ENCODE measurements at places on chromosomes 5 and 9. TPM values are rescaled to one million over a fixed set of nuclear protein-coding genes. Genes with fewer than 3 reads are reported as not detected.

SLC12A2 gene
- total RNA-seq: 31.4 TPM

DOLK gene
- 40.9 TPM for total RNA-seq

MXD3 gene
- 3.0 TPM for total RNA-seq

S1PR3 gene
- total RNA-seq: 12.8 TPM

SPAG8 gene
- total RNA-seq: 1.5 TPM

PAEP gene
- not detected for total RNA-seq

CPEB4 gene
- 16.0 TPM for total RNA-seq

PFN3 gene
- not detected for total RNA-seq

RPS14 gene
- 3,512 TPM for total RNA-seq

FAM120AOS gene
- total RNA-seq: 37.4 TPM

FSTL4 gene
- 0.17 TPM for total RNA-seq

DIRAS2 gene
- total RNA-seq: 0.66 TPM

GPRIN1 gene
- 6.3 TPM for total RNA-seq

PRR16 gene
- total RNA-seq: 9.3 TPM

LPAR1 gene
- total RNA-seq: 220 TPM
